Anterior cingulate cortex (tissue), 58 donors: ENCODE measurements at places on chromosomes 4 and X.
A peak's percentile ranks its signal among the peaks of the same experiment; 100 is the strongest.

DNA sequence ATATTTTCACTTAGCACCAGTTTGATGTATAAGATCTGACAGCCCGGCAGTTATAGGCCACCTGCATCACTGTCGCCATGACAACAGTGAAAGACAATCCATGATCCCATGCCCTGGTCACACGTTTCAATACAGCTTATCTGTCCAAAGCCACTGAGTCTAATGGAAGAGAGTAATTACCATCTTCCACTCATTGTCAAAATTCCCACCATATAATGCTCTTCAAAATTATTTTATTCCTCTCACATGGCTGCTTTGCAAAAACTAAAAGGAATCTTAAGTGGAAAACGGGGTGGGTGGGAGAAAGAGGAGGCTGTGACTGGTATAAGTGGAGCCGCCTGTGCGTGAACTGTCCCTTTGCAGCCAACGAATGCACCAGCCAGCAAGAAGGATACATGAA, 44.2 kb downstream of the MAML3 start:
- no peak for DNase-seq

DNA sequence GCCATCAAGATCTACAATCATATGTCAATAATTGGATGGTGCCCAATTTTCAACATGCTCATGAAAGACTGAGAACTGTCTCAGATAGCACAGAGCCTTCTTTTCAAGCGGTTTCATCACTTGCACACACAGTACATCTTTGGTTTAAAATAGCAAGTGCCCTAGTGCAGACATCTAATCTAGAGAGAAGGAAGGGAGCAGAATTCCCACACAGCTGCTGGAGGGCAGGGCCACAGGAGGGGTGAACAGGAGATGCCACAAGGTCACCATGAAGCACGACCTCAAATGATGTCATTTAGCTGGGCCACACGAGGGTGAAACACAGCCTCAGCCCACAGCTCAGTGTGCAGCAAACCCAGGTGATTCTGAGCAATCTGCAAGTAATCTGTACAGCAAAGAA, 24.3 kb downstream of the LEF1 start:
- DNase-seq = no peak

GRCh38 chr4:125317525-125317877, 2.7 kb downstream of the FAT4 start:
- DNase-seq = peak; percentile 52

GRCh38 chrX:55039471-55039870, 8.7 kb upstream of the ALAS2 start:
- no peak for DNase-seq

DNA sequence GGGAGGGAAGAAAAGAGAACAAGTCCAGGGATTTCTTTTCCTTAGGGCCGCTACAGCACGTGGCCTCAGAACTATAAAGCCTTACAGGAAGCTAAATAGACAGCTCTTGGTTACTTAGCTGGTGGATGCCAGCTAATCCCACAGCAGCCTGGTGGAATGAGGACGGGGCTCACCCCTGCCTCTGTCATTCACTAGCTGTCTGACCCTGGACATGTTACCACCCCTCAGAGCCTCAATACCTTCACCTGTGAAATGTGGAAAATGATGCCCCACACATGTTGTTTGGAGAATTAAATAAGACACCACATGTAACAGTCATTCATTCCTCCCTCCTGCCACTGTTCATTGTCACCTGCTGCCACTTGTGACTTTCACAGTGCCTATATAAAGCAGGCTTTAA, 15.7 kb downstream of the CCKAR start:
- no peak for DNase-seq

DNA sequence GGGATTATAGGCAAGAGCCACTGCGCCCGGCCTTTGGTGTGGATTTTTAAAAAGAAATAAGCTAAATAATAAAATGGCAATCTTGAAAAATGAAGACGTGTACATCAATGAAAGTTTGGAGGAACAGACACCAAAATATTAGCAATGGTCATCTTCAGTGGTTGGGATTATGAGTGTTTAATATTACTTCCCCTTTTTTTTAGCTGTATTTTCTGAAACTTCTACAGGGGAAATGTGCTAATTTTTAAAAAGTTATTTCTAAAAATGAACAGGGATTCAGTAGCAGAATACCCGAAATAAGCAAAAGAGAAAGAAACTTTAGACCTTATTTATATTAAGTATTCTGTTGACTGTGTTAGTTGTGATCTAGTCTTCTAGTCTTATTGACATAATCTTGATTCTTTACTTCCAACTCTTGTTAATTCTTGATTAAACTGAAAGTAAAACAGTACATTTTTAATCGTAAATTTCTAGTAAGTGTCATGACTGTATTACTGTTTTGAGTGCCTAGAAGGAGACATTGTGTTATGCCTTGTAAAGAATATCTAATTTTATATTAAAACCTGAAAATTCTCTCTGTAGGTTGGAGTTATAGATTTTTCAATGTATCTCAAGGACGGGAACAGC, 51.3 kb downstream of the RUFY3 start:
- no peak for DNase-seq

- DNase-seq = no peak
Observed at GRCh38 chrX:126994032-126994600, 174.6 kb downstream of the PRR32 start.

GRCh38 chr4:160450876-160451275, 1348.0 kb downstream of the RAPGEF2 start:
- no peak for DNase-seq

DNA sequence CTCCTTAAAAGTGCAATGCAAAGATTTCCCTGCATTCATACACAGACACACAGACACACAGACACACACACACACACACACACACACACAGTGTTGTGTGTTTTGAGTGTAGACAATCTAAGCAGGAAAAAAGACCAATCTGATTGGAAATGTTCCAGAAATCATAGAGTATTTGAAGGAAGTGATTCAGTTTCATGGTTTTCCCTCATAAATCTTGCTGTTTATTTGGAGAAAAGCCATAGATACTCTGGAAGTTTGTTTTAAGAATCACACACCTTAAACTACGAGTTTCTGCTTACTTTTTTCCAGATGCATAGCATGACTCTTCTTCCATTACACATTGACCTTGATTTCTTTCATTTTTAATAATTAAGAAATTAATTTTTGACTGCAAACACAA, 298.5 kb upstream of the BMP3 start:
- DNase-seq = no peak

DNA sequence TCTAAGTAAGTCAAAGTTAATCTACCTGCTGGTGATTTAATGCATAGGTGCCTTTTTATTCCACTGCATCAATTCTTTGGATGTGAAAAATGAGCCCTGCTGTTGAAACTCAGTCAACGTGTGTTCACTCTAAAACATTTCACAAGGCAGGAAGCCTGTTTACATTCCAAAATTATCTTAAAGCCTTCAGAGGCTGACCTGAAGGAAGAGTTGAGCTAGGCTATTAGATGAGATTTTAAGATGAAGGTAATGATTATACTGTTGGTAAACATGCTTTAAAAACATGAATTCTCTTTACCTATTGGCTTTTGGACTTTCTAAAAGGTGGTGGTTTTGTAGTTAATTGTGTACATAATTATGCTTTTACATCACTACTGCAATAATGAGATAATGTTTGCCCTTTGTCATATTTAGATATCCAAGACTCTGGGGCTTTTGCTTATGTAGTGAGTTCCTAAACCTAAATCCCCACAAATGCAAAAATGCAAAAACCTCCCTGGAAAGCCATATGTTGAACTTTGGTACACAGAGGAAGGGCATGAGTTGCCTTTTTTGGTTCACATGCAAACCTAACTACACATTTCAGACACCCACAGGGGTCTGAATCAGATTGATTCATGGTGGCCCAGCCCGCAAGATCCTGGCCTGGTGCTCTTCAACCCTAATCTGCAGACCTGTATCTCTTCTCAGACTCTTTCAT, 92.3 kb downstream of the KLHL8 start:
- no peak for DNase-seq

DNA sequence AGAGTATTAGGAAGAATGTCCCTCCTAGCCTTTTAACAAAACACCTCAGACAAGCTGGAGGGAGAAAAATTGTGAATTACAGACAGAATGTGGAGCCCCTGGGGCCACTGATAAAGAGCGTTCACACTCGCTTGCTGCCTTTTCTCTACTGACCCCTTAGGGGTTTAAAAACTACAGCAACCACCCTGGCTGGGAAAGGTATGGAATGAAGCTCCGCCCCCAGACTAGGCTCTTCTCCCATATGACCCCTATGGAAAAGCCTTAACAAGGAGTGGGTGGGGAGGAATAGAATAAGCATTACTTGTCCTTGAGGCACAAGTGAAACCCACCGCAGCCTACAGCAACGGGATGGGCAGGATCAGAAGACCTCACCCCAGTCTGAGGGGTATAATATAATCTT, 26.3 kb downstream of the ANKRD50 start:
- no peak for DNase-seq

DNA sequence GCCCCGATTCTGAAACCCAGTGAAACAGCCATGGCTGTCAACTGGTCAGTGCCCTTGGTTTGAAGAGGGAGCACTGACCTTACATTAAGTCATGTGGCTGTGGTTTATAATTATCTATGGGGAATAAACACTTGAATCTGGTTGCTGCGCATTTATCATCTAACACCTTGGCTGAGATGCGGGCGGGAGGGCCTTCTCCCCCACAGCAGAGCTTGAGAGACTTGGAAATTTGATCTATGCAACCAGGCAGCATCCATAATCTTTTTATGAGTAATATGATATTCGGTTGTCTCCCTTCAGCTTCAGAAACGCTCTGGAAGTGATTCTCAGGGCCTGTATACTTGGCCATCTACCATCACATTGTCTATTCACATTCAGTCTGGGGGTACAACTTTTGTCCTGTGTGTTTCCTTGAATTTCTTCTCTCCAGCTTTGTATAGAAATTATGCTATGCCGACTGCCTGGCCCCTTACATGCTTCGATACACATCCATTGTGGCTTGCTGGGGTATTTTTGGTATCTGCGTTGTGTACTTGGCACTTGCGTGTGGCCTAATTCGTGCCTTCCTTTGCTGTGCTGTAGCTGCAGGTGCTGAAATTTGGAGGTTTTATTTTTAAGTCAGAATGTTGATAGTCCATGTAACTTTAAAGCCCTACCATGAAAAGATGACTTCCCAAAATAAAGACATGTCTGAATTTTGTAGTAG, 321.6 kb downstream of the ARHGAP10 start:
- DNase-seq = no peak

DNA sequence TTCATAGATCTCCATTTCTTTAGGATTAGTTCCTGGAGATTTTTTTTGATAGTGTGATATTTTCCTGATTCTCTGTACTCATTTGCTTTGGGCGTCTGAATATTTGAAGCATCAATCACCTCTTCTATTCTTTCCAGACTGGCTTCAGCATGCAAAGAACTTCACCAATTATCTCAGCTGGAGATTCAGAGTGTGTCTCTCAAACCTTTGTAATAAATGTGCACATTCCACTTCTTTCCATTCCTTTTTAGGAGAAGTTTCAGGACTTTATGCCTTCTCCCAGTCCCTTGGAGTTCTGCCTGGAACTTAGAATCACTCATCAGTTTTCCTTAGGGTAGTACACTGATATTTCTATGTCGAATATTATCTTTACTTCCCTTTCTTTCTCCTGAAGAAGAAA, 334.8 kb downstream of the TEX13C start:
- no peak for DNase-seq

- no peak for DNase-seq
Observed at GRCh38 chr4:52371841-52372240, 287.3 kb downstream of the USP46 start.

DNA sequence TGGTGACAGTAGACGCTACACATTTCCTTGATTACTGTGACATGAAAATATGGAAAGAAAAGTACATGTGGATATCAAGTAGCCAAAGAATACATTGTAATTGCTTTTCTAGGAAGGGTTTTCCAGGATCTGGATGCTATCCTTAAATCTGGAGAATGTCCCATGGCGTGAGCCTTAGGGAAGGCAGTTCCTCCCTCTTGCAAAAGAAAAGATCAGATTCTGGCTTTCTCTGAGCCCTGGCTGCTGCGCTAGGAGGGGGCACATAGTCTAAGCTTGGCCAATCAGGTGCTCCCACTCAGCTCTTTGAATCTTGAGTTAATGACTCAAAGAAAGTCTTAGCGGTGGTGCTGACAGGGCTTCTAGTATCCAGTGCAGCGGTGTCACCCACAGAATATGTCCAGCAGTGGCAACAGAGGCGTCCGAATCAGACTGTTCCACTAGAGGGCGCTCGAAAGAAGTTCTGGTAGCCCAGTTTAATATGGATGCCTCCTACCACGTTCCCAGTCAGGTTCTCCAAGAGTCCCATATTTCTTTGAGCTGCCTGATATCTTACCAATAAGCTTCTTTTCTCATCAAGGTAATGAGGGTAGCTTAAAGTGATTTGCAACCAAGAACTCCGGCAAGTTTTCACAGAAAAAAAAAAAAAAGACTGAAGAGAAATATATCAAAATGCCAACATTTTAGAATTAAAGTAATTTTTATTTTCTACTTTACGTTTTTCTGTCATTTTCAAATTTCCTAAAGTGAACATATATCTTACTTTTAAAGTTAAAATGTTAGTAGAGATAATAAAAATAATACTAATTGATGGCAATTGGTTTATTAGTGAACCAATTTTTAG, 213.4 kb upstream of the S100G start:
- DNase-seq = peak; percentile 48

DNA sequence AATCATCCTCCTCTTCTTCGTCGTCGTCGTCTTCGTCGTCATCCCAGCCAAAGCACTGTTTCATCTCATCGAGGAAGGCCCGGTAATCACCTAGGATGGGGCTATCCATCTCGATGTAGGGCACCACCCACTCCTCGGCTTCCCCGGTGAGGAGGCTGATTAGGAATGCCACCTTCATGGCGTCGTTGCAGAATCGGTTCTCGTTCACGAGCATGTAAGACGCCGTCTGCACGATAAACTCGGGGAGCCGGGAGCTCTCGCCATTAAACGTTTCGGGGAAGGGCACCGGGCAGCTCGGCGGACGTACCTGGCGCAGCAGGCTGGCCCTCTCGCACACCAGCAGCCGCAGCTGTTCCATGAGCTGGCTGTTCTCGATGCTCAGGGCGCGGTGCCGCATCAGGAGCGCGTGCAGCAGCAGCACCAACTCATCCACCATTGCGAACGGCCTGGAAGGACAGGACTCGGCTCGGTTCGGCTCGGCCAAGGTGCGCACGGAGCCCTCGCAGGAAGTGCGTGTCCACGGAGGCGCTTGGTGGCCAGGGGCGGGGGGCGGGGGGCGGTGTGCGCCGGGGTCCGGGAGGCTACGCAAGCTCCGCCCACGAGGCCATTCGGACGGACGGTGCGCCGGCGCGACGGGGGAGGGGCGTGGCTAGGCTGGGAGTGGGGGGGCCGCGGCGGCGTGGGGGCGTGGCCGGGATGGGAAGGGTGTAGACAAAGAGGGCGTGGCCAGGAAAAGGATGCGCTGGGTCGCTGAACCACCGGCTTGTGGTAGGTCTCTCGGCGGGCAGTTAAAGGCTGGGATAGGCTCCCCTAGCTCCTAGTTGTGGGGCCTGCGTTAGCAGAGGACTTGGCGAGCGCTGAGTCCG, at the start of gene LDOC1:
Gene LDOC1 (minus strand): TSS at position 544 of the 866 bp plus-strand sequence. CDS start 108 bp downstream, at position 436.
- peak; percentile 49 for DNase-seq

GRCh38 chrX:112066813-112067212, 15.8 kb downstream of the TRPC5 start:
- DNase-seq = no peak

DNA sequence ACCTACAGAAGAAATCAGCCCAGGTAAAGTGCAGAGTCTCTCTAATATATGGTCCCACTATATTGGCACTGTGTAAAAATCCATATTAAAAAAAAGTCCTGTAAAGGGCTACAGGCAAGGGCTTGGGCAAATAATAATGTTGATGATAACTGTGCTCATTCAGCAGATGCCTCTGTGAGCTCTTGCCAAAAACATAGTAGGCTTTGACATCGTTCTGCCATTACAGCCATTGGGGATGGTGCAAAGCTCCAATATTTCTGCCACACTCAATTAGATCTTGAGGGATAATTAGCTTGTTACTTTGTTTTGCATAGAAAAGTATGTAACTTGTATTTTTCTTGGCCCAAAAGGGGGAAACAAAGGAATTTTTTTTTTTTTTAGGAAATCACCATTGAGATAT, 645.5 kb upstream of the FAM241A start:
- no peak for DNase-seq
